ENCODE measurements at places on chromosomes 16 and 17.

DNA sequence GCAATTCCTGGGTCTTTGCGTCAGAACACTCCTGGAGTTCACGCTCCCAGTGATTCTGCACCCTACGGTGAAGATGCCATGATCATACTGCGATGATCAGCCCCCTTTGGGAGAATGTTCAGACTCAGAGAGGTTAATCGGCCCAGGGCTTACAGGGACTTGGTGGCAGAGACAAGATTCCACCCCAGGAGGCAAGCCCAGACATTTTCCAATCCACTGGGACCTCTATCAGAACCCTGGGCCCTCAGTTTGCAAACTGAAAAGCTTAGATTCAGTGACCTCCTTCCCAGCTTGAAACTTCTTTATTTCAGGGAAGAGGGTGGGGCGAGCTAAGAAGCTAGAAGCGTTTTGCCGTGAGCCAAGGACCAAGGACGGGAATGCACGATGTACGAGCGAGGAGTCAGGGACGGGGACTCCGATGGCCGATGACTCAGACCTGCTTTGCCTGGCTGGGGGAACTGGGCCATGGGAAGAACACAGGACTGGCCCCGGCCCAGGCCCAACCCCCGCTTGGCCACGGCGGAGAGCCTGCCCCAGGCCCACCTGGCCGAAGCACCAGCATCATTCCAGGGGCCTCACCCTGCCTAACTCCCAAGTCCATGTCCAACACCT is 34.7 kb downstream of the SOCS3 start:
- no peak for DNase-seq

- peak; percentile 47 for DNase-seq
Measured at GRCh38 chr16:3992297-3993051, 112.0 kb upstream of the CREBBP start.

GRCh38 chr17:74235040-74235581 is 21.7 kb downstream of the TTYH2 start:
- peak; percentile 62 for DNase-seq

DNA sequence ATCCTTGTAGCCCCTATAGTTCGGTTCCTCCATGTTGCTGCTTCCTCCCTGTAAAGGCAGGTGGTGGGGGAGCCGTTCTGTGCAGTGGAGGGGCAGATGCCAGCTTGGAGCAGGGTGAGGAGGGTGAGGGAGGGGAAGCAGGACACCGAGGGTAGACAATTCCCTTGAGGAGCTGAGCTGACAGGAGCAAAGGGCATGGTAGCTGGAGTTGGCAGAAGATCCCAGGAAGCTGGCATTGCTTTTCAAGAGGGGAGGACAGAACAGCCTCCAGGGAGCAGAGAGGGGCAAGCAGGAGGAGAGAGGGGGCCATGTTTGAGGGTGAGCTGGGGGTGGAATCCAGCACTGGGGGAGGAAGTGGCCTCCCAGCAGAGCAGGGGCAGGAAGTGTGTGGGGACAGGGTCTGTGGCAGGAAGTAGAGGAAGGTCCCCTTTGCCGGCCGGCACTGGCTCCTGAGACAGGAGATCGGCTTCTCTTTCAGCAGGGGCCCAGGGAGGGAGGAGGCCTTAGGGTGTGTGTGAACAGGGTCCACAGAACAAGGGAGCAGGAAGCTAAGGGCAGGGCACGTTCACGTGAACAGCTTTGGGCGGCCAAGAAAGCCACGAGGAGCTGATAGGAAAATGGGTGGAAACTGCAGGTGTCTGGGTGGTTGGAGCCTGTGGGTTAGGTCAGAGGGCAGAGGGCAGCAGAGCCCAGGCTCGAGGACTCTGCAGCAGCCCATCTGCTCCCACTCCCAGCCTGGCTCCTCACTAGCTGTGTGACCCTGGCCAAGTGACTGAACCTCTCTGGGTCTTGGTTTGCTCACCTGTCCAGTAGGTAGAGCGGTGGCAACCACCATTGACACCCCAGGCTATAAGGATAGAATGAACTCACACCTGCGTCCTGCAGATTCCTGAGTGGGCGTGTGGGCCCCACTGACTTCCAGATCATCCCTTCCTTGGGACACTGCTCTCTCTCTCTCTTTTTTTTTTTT is 17.5 kb upstream of the SPNS2 start:
- DNase-seq, result peak; percentile 78

DNA sequence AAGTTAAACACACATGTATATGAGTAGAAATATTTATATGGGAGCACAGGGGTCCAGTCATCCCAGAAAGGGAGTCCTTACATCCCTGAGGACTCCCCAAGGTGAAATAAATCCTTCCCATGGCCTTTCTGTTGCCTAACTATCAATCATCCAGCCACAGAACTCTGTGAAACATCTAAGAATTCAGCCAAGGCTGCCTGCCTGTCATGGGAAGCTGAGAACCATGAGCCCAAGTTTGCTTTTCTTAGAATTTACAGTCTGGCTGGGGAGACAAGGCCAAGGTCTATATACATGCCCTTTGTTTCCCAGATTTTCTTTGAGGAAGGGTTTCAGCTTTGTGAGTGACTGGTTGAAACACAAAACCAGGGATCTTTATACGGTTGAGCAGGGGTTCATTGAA is 15.8 kb downstream of the MYL4 start:
- DNase-seq, result no peak

- DNase-seq, result no peak
Measured at GRCh38 chr16:22315979-22316378, 18.8 kb downstream of the POLR3E start.

DNA sequence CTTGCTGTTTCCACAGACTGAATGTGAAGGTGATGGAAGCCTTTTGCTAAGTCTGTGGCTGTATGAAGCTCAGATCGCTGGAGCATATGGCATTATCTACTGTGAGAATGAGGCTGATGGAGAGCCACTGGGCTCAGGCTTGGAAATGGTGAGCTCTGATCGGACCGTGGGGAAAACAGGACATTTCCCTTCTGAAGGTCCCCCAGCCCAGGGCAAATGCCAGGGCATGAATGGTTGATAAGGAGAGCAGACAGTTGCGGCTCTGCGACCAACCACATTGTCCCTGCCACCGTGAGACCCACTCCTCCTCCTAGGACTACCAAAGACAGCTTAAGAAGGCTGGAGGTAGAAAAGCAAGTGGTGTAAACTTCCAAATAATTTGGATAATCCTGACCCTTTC is 4.7 kb upstream of the CUEDC1 start:
- DNase-seq, result no peak

DNA sequence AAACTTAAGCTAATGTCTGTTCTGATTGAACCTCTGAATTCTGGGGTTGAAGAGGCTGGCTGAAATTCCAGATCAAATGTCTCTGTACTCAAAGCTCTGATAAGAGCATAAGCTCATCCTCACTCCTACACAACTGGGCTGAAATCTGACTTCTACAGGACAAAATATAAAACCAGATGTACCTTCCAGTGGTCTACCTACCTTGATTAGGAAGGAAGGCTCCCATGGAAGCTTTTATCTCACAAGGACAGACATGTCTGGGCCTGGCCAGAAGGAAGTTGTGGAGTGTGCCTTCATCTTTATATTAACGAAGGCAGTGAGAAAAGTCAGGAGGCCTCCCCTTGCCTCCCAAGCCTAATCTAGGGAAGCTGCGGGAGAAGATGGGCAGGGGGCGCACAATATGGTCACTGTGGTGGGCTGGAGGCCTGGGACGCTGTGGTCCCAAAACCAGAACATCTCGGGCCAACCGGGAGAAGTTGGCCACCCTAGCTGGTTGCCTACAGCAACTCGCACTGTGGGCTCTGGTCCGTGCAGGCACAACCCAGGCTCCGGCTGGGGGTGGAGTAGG is 55.6 kb upstream of the LRRC37A3 start:
- DNase-seq, result peak; percentile 75

- no peak for DNase-seq
Measured at GRCh38 chr17:77771998-77772397, 186.5 kb upstream of the TNRC6C start.
